Muscle of back (tissue), 13 donors: ENCODE measurements at places on chromosomes 6 and 20.

DNA sequence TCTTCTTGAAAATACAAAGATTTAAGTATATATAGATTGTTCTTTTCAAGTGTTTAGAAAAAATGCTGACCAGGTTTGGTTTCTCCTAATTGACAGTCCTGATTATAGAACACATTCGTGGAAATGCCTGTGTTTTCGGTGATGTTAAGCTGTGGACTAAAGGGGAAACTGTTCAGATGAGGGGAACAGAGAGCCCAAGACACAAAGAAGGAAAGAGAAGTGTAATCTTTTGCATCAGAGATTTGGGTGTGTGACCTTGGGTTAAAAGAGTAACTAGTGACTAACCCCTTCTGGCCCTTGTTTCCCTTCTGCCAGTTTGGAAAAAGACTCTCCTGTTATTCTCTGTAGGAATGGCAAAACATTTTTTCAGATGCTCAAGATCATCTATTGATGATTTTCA is 331.3 kb downstream of the RIMS1 start:
- DNase-seq = no peak

GRCh38 chr20:25553819-25554296 is 31.5 kb downstream of the NINL start:
- peak; percentile 78 for DNase-seq

DNA sequence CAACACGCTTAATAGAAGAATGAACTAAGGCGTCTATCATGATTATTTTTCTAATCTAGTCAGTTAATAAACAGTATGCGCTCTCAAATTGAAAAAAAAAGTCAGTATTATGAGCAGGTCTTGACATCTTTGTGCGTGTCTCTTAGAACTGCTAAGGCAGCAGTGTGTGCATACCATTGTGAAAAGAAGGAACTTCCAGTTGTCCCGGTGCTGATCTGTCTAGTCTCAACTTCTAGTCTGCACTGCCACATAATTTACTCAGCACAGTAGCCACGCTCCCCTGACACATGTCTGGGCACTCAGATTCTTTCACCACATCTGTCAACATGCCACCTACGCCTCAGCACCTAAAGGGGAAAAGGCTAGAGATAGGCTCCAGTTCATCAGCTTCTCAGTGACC is 61.1 kb upstream of the SPDEF start:
- no peak for DNase-seq

DNA sequence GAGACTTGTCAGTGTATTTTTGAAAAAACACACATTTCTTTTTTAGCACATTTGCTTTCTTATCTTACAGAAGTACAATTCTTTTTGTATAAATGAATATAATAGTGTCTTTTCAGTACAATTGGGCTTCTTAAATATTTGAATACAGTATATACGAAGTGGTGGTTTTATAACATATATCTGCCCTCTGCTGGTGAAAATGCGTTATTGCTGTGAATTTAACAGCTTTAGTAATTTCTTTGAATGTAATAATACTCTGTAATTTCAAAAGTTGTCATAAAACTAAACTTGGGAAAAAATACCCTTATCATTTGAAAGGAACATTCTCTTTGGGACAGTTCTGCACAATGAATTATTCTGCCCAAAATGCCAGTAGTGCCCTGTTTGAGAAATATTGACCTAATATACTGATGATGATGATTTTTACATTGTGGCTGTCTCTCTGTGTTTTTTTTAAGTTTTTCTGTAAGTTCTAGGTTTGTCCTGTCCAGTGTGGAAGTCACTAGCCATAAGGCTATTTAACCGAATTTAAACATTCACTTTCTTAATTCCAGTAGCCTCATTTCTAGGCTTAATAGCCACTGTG is 19.0 kb downstream of the SMAP1 start:
- no peak for DNase-seq

DNA sequence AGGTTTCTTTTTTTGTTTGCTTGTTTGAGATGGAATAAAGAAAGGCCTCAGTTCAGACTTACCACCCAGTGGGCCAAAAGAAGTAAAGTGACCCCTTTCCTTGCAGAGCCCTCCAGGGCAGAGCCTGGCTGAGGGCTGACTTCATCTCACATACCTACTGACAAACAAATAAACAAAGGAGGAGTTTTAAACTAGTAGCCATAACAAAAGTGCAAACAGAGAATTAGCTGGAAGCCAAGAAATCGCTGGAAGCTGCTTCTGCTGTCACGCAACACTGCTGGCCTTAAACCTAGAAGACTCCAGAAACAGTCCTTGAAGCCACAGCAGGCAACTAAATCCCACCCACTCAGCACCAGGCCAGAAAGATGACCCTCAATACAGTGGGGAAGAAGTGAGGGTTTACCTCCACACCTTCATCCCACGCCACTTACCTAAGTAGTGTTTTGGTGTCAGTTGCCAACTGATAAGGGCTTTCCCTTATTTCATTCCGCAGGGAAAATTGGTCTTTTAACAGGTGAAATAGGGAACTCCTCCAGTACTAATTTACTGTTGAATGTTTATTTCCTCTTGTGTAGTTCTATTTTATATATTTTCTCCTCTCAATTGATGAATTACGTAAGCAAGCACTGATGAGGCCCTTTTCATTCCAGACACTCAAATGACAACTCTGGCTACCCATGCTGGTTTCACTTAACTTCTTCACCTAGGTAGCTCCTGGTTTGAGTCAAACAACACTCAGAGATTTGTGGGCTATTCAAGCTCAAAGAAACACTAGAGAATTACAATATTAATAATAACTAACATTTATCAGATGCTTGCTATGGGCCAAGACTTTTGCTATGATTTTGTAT is 46.2 kb downstream of the EDN1 start:
- no peak for DNase-seq

- DNase-seq = no peak
Observed at GRCh38 chr20:38012332-38012731, 20.9 kb downstream of the TTI1 start.

- no peak for DNase-seq
Observed at GRCh38 chr6:47157653-47158219, 115.6 kb upstream of the ADGRF1 start.

DNA sequence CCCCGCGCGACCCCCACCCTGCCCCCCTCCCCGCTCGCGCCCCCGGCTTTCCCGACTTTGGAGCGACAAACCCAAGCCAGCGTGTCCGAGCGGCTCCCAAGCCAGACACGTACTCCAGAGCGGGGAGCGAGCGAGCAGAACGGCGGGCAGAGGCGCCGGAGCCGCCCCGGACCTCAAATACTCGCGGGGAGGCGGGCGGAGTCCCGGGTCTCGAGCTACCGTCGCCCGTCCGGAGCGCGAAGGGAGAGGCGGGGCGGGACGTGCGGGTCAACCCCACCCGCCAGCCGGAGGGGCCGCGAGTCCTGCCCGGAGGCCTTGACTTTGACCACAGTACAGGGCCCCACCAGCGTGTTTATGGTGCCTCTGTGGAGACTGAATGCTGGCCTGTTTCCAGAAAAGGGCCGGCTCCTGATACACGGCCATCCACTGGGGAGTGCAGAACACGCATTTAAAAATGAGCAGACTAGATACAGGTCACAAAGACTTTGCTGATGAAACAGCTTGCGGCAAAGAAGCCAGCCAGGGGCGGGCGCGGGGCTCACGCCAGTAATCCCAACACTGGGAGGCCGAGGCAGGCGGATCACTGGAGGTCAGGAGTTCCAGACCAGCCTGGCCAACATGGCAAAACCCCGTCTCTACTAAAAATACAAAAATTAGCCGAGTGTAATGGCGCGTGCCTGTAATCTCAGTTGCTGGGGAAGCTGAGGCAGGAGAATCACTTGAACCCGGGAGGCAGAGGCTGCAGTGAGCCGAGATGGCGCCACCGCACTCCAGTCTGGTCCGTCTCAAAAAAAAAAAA is at the start of gene SERPINB6:
TSS of gene SERPINB6 (minus strand) at position 148 of the 799 bp plus-strand sequence. CDS start 12,235 bp downstream, outside the sequence.
- DNase-seq = peak; percentile 74

DNA sequence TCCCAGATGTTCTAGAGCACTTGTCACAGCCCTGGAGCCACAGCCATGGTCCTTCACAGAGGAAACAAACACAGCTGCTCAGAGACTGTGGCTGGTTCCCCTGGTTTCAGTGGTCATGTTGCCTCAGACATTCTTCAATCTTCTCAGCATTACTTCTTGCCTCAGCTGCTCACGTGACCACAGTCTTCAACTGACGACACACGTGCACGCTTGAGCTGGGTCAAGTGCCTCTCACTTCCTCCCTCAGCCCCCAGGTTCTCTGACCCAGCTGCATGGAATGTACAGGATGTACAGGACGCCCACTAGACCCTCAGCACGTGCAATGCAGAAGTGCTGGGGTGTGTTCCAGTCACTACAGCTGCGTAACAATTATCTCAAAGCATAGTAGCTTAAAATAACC is 159.8 kb upstream of the GGTLC1 start:
- DNase-seq = no peak

DNA sequence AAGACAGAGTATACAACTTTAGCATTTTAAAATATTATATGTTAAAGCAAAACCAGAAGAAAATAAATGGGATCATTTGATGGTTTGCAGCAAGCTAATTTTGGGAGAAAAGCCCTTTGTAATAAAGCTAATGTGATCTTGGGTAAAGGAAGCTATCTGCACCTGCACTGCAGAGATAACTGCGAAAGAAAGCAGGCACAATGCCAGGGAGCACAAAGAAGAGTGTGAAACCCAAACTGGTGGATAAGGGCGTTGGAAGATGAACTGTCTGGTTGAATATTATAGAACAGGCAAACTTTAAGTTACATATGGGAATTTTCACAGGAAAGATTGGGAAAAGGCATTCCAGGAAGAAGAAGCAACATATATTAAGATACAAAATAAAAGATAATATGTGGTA is 179.2 kb upstream of the KHDRBS2 start:
- DNase-seq = no peak

DNA sequence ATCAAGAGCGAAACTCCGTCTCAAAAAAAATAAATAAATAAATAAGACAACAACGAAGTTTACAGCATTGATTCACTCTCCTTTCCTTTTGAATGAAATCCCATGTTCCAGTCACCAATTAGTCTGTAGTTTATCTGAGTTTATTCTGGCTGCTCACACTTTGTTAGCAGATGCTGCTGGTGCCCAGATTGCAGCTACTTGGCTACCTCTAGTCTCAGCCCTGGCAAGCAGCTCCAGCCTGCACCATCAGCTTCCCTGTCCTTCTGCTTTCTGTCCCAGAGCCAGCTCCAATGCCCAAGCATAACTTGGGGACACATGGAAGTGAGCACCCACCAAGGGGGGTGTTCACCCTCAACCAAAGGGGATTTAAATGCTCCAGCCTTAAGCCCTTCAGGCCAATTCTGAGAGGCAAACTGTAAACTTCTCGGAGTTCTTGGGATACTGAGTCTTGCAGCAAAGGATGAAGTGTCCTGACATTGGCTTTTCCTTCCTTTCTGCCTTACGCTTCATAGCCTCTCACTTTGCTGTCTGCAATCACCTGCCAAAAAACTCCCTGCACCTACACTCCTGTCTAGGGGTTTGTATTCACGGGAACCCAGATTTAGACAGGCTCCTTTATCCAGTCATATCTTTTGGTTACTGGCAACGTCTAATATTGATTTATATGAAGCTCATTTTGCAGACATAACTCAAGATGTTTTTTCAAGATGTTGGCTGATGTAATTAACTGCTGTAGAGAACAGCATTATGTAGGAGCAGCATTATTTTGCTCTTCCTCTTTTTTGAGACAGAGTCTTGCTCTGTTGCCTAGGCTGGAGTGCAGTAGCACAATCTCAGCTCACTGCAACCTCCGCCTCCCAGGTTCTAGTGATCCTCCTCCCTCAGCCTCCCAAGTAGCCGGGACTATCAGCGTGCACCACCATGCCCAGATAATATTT is 9.8 kb upstream of the TASP1 start:
- DNase-seq = peak; percentile 41

- no peak for DNase-seq
Observed at GRCh38 chr6:149544646-149545257, 1.1 kb downstream of the PPIL4 start.

DNA sequence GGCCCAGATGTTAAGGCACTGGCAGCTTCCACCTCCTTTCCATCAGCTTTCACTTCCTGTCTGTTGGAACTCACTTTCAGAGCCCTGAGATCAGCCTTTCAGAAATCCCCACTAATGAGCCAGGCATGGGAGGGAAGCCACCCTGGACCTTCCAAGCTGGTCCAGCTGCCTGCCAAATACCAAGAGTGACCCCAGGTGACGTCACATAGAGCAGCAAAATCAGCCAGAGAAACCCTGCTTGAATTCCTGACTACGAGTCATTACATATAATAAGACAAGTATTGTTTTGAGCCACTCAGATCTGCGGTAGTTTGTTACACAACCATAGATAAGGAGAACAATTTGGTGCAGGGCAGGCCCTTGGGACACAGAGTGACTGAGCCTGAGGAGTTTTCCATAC is 556.0 kb upstream of the JAG1 start:
- no peak for DNase-seq

DNA sequence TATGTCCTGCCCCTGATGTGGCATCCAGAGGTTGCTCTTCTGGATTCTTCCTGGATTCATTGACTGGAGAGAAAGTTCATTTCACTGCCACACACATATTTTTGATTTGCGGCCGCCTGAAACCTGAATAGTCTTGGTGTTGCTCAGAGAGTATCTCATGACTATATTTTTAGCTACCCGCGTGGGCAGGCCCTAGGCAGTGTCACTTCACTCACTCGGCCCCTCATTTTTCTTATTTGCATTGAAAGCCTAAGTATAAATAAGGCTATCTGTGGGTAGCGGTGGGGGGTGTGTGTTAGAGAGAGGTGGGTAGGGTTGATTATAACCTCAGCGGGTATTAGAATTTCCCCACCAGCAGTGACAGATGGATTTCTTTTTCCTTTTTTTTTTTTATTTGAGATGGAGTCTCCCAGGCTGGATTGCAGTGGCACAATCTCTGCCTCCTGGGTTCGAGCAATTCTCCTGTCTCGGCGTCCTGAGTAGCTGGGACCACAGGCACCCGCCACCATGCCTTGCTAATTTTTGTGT is 113.5 kb downstream of the JARID2 start:
- DNase-seq = no peak

DNA sequence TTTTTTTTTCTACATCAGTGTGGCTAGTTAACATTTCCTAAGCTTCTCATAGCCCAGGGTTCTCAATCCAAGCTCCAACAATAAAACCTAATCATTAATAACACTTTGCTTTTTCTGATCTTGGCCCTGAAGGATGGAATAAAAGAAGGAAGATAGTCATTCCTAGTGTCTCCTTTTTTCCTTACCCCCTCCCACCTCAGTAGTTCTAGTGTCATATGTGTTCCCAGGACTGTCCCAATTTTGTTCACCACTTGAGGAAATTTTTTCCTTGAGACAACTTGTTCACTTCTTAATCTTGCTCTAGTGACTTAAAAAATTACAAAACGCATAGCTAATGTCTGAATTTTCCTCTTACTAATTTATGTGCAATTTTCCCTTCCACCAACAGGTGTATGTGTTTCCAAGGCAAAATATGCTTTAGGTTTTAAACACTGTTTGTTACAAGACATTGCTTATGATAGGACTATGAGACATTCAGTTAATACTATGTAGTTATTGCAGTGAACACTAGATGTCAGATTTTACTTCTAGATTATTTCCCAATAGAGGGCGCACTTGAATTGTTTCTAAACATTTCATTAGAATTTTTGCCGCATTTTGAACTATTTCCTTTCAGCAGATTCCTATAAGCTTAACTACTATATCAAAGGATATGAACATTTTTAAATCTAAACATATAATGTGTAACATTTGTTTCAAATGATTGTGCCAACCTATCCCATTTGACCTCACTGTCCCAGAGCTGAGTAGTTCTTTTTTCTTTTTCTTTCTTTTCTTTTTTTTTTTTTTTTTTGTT is 18.5 kb upstream of the C6orf141 start:
- peak; percentile 63 for DNase-seq
